Tracheal epithelial cell (primary cell): ENCODE measurements at places on chromosomes 4 and X. TPM values are rescaled to one million over a fixed set of nuclear protein-coding genes. Genes with fewer than 3 reads are reported as not detected.

SOWAHB gene
- 28.2 and 28.3 TPM in 2 replicates for total RNA-seq

MAGT1 gene
- 70.8 and 86.3 TPM in 2 replicates for total RNA-seq

PNMA6A gene
- 0.43 and 0.48 TPM in 2 replicates for total RNA-seq

MAP7D2 gene
- total RNA-seq, result under 0.01 and 0.24 TPM in 2 replicates

SNCA gene
- total RNA-seq, result 12.6 and 16.6 TPM in 2 replicates

TREX2 gene
- 2.7 and 3.4 TPM in 2 replicates for total RNA-seq

FAM241A gene
- total RNA-seq, result 1.7 and 1.9 TPM in 2 replicates

BST1 gene
- 0.96 TPM in 1 of 2 replicates, not detected in the other for total RNA-seq

GALNTL6 gene
- total RNA-seq, result not detected in 2 replicates

IL21 gene
- total RNA-seq, result not detected in 2 replicates

TBC1D9 gene
- total RNA-seq, result 19.0 and 26.5 TPM in 2 replicates

ENOX2 gene
- 10.1 and 15.8 TPM in 2 replicates for total RNA-seq

UCHL1 gene
- 20.7 and 202 TPM in 2 replicates for total RNA-seq

RHOH gene
- under 0.01 and 0.24 TPM in 2 replicates for total RNA-seq
